ENCODE measurements at places on chromosomes 4 and X.

- DNase-seq = no peak
Measured at GRCh38 chrX:20309806-20310205, 43.1 kb upstream of the RPS6KA3 start.

DNA sequence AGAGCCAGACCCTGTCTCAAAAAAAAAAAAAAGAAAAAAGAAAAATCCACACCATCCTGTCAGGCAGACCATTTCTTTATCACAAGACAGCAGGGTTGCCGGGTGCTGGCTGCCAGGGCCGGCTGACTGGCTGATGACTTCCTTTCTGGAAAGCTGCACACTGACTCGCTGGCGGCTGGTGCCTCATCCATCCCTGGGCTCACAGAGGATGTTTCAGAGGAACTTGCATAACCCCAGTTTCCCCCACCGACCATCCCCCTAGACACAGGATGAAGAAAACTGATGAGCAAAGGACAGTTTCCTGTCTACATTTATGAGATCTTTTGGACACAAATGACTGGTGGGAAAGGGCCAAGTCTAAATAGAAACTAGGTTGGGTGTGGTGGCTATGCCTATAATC lies 14.1 kb downstream of the HPSE start:
- DNase-seq = no peak

DNA sequence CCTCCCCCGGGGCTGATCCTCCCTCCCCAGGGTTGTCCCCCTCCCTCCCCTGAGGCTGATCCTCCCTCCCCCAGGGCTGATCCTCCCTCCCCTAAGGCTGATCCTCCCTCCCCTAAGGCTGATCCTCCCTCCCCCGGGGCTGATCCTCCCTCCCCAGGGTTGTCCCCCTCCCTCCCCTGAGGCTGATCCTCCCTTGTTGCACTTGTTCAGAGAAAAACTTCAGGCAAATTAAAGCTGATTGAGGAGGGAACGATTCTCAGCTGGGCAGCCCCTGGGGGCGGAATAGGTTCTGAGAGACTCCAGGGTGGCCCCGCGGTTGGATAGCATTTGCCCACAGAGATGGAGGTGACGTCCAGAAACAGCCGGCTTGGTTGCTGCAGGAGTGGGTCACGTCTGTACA lies 110.7 kb upstream of the ADRA2C start:
- DNase-seq = no peak

- DNase-seq = no peak
Measured at GRCh38 chr4:51885363-51885762, 42.4 kb downstream of the DCUN1D4 start.

DNA sequence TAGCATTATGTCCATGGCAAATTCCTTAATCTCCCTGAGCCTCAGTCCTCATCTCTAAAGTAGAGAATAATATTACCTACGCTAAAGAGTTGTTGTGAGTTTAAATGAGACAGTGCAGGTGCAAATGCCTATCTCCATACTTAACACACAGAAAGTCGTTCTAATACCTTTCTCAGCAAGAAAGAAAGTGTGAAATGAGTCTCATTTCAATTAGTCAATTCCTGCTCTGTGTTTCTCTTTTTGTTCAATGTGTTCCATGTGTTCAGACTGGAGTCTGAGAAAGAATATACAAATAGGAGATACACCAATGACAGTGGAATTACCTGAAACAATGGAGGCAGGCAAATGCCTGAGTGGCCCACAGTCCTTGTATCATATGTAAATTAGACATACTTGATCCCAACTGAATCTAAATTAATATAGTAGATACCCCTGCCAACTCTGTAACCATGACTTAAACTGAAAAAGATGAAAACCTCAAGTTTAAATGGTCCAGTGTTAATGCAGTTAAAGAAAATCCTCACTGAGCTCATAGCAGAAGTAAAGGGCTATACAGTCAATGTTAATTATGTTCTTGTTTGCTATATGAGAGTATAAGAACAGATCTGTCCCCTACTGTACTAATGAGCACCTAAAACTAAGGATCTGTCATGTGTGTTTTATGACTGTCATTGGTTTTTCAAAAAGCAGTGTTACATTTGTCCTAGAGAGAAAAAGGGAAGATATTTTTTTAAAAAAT lies 68.2 kb downstream of the GPC3 start:
- DNase-seq = no peak

- no peak for DNase-seq
Measured at GRCh38 chrX:44784241-44784640, 59.6 kb upstream of the DUSP21 start.

GRCh38 chr4:69617083-69617694 lies 22.3 kb downstream of the UGT2A2 start:
- DNase-seq = no peak

DNA sequence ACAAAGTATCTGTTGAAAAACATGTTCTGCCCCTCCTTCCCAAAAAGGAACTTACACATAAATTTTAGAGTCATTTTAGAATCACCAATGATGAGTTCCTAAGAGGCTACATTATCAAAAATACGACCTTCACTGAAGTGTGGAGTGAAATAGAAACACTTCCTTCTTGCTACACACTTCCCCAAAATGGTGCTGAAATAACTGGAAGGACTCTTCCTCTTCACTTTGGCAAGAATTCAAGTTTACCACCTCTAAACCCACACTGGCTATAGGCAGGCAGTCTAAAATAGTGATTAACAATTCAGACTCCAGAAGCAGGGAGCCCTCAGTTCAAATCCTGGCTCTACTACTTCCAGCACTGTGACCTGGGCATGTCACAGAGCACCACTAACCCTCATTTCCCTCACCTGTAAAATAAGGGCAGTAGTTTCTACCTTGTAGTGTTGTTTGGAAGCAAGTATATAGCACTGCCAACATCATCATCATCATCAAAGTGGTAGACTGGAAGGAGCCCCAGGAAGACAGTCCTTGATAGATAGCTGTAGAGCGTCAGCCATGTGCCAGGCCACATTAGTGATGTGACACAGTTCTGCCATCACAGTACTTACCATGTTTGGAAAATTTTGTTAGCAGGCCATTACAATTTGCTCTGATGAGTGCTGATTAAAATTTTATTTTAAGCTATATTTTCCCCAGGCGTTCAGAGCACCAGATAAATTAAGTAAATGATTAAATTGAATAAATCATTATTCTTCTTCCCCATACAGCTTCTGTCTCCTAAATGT lies 103.3 kb downstream of the PARM1 start:
- DNase-seq = no peak

GRCh38 chr4:27835851-27836250 lies 975.2 kb downstream of the STIM2 start:
- no peak for DNase-seq

DNA sequence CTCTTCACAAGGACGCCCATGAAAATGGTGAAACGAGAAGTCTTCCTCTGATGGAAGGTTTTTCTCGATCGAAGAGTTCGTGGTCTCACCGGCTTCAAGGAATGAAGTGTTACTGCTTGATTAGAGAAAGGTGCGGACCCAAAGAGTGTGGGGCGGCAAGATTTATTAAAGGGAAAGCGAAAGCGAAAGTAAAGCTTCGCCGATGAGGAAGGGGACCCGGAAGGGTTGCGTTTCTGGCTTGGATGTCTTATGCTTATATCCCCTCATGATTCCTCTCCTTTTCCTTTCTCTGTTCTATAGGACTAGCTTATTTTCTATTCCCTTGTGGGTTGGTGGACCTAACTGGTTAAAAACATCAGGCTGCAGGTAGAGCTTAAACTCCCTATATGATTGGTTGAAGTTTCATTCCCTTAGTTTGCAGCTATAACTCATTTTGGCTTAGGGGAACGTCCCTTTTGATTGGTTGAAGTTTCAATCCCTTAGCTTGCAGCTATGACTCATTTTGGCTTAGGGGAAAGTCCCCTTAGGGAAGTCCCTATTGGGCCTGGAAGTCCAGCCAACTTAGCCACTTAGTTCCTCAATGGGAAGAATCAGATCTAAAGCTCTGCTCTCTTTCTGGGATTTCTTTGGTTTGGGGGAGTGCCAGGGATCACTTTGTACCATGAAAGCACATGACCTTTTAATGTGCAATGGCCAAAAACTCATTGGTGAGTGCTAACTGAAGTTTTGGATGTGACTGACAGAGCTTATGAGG lies 1025.0 kb upstream of the PCDH10 start:
- no peak for DNase-seq

GRCh38 chrX:111100191-111100590 lies 4.2 kb downstream of the PAK3 start:
- no peak for DNase-seq

GRCh38 chrX:10636337-10636736 lies 16.0 kb upstream of the MID1 start:
- no peak for DNase-seq

DNA sequence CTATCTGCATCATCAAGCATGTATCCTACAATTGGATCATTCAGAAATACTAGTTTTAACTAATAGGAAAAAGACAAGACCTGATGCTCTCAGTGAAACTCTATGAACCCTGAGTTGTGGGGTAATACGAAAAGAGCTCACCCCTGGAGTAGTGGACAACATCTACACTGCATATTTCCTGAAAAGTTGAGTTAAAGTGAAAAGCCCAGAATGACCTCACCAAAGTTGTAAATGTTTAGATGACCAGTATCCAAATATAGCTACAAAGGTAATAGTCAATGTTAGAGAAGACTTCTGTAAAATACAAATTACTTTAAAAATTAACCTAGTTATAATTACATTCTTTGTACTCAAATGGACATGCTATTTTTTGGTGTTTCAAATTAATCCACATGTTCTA lies 52.8 kb upstream of the SRPX start:
- no peak for DNase-seq

GRCh38 chr4:175146799-175147198 lies 228.6 kb downstream of the ADAM29 start:
- no peak for DNase-seq

DNA sequence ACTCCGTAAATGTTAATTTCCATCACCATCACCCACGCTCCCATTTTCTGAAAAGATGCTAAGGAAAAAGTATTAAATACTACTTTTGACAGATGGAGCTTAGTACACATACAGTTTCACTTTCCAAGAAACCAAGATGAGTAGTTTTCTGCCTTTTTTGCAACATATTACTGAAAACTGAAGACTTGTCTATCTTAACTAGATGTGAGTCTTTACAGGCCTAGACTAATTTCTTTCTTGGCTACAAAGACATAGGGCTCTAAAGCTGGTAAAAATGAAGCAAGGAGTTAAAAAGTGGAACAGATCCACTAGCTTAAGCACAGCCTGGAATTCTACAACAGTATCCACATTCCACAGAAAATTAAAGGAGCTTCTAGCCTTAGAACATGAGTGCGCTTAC lies 68.2 kb downstream of the ATP11C start:
- no peak for DNase-seq

DNA sequence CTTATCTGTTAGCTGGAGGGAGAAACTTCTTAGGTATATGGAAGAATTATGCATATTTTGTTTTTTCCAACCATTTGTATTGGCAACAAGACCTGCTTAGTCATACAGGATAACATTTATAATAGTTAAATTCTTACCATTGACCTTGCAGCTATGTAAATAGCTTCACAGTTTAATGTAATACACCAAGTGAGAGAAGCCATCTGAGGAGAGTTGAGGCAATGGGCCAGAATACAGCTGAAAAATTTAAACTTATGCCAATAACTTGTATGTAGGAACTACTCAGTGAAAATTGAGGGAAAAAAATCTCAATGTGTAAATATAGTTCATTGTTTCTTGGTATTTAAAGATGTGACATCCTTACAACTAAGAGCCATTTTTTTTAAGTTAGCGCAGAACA lies 273.5 kb downstream of the DACH2 start:
- DNase-seq = no peak

- no peak for DNase-seq
Measured at GRCh38 chrX:8879750-8880149, 78.6 kb upstream of the FAM9A start.

- DNase-seq = no peak
Measured at GRCh38 chr4:126630230-126630629, 1002.5 kb upstream of the INTU start.

- no peak for DNase-seq
Measured at GRCh38 chr4:123556526-123556925, 159.9 kb downstream of the SPRY1 start.

GRCh38 chr4:85489273-85489981 lies 14.5 kb downstream of the ARHGAP24 start:
- no peak for DNase-seq
